Stimulated activated CD4-positive, alpha-beta T cell treated with anti-CD3 and anti-CD28 coated beads, Interleukin-4, amount 100 ng/mL, for 24 hours (primary cell): ENCODE measurements at places on chromosomes 3 and 15.

- no peak for DNase-seq
These were observed 156.5 kb upstream of the SLC2A2 start for GRCh38 chr3:171183042-171183441.

DNA sequence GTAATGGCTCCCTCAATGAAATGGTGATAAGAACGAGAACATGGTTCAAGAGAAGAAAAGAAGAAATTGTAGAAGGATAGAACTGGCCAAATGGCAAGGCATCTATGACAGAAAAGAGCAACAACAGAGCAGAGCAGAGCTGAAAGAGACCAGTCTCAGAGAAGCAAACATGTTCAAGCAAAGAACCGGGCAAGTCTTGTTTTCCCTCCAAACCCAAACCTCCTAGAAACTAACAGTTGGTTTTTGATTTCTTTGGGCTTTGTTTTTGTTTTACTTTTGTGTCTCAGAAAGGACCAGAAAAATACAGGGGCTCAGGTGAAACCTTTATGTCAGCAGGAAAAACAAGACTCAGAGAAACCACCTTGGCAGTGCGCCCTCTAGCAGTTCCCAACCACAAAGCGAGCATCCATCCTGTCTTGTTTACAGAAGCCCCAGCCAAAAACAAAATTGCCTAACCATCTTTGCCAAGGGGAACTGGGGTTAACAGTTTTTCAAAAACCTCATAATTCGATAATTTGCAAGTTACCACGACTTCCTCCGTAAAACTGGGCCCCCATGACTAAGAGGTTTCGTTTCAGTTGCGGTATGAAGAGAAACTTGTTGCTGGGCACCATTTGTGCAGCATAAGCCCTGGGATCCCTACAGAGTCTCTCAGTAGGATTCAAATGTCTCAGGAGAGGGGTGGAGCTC is 159.2 kb upstream of the SLC24A5 start:
- DNase-seq: no peak

GRCh38 chr3:115518100-115518852 is 105.0 kb upstream of the GAP43 start:
- no peak for DNase-seq

- DNase-seq: no peak
These were observed 188.0 kb downstream of the PEX5L start for GRCh38 chr3:179848711-179849110.

GRCh38 chr15:95839367-95839782 is 491.1 kb upstream of the NR2F2 start:
- no peak for DNase-seq

DNA sequence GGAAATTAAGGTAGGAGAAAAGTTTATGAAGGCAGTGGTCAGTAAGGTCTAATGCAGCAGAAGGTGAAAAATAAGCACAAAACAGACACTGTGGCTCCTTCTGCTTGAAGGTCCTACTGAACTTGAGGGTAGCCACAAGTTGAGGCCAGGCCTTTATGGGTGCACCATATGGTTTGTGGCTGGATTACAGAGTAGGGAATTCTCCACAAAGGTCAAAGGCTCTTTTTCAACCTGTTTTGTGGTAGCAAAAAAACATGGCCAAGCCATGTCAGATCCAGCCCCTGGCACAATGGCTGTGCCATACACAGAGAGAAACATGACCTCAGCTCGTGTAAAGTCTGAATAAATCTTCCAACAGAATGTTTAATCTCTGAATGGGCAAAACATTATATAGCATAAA is 214.0 kb downstream of the SATB1 start:
- no peak for DNase-seq

DNA sequence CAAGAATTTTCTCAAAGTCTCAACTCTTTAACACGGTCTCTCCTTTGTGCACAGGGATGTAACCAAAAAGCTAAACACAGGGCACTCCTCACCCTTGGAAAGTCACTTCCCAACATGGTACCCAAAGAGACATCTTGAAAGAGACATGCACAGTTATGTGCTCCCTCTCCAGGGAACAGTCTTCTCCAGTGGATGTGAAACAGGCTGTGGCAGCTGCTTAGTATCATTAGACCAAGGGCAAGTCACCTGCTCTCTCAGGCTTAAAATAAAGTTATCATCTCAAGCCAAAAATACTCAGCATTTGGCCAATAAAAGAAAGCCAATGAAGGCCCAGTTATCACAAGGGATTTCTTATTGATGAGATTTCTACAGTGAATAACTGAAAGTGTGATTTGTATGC is 128.3 kb downstream of the WDR76 start:
- DNase-seq: no peak

DNA sequence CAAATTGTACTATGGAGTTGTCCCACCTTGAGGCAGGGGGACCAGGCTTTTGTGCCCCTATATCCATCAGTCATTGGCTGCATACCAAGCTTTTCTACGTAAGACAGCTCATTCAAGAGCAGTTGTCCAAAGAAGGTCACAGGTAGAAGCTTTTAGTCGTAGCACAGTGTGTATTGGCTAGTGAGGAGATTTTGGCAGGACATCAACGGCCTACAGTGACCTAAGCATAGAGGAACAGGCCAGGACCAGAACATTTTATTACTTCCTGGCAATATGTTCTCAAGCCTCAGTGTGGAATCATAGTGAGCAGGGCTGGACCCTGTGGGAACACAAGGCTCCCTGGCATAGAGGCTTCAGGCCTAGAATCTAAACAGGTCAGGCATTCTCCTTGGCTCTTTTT is 105.4 kb upstream of the ANKRD28 start:
- no peak for DNase-seq

DNA sequence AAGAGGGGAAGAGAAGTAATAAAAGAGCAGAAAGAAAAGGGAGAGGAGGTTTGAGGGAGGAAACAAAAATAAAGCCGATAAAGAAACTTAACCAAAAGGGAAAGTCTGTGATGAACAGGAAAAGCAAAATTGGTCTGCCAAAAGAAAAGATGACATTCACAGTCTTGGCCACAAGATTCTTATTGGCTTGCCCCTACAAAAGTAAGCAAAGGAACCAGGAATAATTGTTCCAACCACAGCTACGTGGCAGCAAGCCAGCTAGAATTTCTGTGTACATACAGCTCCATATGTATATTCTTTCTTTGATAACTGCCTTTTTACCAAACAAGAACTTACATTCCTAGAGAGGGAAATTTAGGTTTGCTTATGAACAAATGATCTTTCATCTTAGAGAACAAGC is 79.6 kb downstream of the MLH1 start:
- DNase-seq: no peak

GRCh38 chr3:14280326-14280725 is 101.7 kb downstream of the LSM3 start:
- DNase-seq: no peak

DNA sequence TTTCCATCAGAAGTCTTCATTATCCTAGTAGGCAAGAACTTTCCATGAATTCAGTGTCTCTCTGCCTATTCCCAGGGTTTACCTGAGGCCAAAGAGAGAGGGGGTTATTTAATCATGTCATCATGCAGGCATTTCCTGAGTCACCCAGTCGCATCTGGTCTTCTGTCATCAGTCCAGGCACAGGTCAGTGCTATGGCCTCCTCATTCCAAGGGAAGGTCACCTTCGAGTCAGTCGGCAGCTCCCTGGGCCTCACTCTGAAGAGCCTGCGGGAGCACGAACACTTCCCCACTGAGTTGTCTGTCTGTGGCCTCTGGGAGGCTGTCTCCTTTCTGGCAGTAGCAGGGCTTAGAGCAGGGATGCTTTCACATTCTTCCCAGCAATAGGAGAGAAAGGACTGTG is 26.2 kb upstream of the LRTM1 start:
- DNase-seq: no peak

DNA sequence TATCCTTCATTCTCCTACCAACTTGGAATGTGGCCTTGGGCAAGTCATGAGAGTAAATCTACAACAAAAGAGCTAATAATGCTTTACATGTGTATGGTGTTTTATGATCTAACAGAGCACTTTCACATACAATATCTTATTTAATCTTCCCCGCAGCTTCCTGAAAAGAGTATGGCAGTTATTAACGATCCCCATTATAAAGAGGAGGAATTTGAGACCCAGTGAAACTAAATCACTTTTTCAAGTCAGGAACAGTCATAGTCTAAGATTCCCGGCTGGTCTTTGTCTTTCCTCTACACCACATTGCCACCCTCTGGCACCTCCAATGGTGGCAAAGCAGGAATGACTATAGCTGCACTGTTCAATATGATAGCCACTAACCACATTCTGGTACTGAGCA is 69.7 kb upstream of the CMSS1 start:
- no peak for DNase-seq

DNA sequence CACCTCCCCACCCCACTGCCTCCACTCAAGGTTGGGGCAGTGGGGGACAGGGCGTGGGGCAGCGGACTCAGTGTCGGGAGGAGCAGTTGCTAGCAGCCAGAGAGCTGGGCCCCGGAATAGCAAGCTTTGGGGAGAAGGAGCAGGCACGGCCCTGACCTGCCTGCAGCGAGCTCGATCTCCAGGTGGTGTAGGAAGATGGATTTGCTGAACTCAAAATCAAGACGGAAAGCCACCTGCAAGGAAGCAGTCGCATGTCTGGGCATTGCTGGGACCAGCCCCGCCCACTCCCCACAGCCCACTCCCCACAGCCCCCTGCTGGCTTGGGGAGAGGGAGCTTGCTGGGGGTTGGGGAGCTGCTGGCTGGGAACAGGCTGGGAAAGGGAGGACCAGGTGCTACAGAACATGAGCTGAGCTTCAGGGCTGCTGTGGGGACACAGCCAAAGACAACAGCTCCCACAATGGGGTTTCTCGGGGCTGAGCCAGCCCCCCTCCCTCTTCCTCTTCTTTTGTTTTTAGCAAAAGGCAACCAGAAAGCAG is 38.0 kb downstream of the FEM1B start:
- no peak for DNase-seq

DNA sequence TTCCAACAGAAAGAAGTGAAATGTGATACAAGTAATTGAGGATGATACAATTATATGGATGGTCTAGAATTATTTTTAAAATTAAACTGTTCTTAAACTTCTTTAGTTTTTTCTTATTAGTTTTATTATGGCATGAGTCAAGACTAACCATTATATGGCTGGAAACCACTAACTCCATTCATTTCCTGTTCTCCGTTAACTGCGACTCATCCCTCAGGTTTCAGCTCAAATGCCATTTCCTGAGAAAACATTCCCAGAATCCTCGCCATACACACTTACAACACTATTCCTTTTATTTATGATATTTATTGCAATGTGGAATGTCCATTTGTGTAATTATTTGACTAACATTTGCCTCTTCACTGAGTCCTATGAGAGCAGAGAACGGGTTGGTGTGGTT is 394.1 kb downstream of the SOX2 start:
- no peak for DNase-seq

- DNase-seq: no peak
These were observed 817.4 kb upstream of the LMCD1 start for GRCh38 chr3:7684182-7684715.

GRCh38 chr3:45153658-45154437 is 7.7 kb upstream of the CDCP1 start:
- DNase-seq: no peak

DNA sequence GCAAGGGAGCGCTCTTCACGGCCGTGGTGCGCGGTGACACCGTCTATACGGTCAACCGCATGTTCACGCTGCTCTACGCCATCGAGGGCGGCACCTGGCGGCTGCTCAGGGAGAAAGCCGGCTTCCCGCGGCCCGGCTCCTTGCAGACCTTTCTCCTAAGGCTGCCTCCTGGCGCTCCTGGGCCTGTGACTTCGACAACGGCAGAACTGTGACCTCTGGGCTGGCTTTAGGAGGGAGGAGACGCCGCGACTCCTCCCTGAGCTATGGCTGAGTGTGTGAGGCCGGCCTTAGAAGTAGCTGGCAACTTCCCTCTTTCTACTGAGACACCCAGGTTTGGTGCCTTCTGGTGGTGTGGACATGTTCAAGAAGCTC is 1.4 kb downstream of the KBTBD13 start:
- peak; percentile 48 for DNase-seq

GRCh38 chr3:56782215-56782614 is 19.5 kb downstream of the ARHGEF3 start:
- no peak for DNase-seq

DNA sequence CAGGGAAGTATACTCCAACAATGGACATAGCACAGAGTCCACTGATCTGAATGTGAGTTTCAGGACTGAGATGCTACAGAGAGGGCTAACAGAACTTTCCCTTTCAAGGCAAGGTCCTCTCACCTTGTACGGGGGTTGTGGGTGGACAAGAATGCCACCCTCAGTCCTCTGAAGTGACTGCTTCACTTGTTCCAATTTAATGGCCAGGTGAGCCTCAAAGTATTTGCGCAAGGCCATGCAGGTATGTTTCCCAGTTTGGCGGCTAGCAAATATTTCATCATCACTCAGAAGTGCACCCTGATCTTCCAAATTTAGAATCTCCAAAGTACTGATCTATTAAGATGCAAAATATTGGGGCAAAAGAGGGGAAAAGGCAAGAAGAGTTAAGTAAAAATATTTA is 38.1 kb downstream of the RBM15B start:
- no peak for DNase-seq

DNA sequence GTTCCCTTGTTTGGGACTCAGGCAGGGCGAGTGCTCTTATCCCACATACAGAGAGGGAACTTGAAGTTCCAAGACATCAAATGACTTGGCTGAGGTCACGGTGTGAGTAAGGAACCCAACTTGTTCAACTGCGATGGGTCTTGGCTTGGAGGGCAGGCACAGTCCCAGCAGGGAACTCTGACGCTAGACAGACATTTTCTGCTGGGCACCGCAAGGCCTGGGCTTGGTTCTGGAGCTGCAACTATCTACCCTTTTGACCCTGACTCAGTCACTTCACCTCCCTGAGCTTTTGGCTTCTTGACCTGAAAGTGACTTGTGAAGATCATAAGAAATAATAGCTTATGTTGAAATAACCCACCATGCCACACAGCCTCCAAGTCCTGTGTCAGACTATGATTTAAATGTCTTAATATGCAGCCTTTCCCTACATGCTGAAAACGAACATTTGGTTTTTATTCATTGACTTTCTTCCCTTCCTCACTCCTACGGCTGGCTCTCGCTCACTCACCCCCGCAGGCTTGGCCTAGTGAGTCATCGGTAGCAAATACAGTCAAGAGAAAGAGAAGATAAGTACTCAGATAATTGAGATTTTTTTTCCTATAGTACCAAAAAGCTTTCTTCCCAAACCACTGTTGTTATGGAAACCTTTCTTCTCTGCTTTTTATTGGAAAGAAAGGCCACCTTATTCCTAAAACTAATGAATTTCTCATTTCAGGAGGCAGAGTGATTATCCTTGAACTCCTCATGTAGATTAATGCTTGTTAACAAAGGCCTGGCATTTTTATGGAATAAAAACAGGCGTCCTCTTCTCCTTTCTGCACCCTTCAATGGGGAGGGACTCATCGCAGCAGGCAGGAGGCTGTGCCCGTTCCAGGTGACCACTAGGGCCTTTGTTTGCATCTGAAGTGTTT is 178.4 kb downstream of the ATP10A start:
- DNase-seq: no peak
